Left forelimb (tissue), 1 donor: ENCODE measurements at places on chromosomes 3 and 15.

- DNase-seq = no peak
Measured at GRCh38 chr15:33746203-33746602, 222.1 kb upstream of the CHRM5 start.

DNA sequence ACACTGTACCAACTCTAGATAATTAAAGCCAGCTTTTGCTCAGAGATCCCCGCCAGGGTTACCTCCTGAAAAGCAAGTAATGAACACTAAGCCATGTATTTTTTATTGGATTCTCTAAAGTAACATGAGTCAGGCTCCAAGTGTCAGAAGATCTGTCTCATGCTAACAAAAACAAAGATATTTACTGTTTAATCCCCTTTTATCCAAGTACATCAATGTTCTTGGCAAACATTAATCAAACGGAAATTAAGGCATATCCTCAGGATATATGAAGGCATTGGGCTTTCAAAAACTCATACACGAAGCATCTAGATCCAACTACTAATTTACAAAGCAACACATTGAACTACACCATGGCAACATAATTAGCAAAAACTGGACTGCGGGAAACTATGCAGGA lies 37.2 kb downstream of the MYO5A start:
- DNase-seq = no peak

DNA sequence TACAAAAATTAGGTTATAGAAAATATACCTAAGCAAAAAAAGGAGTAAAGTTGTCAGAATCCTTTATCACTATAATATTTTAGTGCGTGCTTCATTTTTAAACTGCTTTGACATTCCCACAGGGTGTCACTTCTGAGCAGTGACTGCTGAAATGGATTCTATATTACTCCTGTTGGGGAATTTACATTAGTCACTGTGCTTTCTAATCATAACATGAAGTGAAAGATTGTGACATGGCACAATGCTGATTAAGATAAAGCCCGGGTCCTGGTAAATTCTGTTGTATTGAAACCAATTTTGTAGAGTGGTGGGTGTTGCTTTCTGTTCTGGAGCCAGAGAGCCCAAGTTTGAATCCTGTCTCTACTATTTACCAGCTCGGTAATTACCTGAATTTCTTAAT lies 36.4 kb upstream of the EHHADH start:
- DNase-seq = no peak

- DNase-seq = no peak
Measured at GRCh38 chr3:50364573-50365079, 5.3 kb upstream of the TMEM115 start.
